ENCODE measurements at places on chromosomes 13 and 19. TPM values are rescaled to one million over a fixed set of nuclear protein-coding genes. Genes with fewer than 3 reads are reported as not detected.

Gene PINLYP
- not detected for total RNA-seq

DNA sequence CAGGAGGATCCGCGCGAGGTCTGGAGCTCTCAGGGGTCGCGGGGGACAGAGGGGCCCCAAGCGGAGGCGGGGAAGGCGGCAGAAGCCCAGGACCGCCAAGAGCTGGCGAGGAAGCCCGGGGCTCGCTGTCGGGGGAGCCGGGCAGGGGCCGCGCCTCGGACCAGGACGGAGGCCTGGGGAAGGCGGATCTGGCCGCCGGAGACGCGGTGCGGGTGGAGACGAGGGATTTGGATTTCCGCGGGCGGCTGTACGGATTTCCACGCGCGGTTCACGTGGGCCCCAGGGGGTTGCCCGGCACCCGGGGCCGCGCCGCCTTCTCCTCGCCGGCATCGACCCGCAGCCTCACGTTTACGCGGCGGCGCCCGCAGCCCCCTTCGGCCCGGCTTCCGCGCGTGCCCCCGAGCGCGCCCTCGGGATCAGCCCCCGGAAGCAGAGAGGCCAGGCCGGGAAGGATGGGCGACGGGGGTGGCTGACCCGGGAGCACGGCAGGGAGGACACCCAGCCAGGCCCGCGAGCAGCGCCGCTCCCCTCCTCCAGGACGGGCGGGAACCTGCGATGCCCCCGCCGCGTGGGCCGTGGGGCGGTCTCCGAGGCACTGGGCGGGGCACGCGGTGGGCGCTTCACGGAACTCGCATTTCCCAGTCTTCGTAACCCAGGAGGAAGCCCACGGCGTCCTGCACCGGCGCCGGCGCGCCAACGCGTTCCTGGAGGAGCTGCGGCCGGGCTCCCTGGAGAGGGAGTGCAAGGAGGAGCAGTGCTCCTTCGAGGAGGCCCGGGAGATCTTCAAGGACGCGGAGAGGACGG is 4.7 kb downstream of the F7 start:
- H3K27me3 ChIP-seq, result no peaks in the 10 kb centered on the region
- no peak overlapping the region for H3K4me3 ChIP-seq
- H3K4me1 ChIP-seq, result peaks cover 24% of the 10 kb centered on the region
- no peaks in the 10 kb centered on the region for H3K36me3 ChIP-seq

DNA sequence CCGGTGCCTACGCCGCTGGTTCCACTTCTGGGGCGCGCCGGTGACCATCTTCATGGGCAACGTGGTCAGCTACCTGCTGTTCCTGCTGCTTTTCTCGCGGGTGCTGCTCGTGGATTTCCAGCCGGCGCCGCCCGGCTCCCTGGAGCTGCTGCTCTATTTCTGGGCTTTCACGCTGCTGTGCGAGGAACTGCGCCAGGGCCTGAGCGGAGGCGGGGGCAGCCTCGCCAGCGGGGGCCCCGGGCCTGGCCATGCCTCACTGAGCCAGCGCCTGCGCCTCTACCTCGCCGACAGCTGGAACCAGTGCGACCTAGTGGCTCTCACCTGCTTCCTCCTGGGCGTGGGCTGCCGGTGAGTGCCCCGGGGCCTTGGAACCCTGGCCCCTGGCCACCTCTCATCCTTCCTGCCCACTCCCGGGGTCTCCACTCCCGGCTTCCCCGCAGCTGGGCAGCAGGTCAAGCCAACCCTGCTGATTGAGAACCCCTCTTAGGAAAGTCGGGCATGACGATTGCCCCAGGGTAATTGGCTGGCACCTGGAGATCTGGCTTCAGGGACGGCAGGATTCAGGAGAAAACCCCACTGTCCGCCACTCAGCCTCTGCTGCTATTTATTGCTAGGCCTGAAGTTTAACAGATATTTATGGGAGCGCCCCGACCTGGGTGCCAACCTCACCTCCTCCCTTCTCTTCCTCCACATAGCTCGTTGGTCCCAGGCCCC is 39.1 kb downstream of the TRPM4 start:
- H3K27ac ChIP-seq, result no peak overlapping the region
- no peaks in the 10 kb centered on the region for H3K36me3 ChIP-seq
- peaks cover 3% of the 10 kb centered on the region for H3K4me1 ChIP-seq

- H3K27ac ChIP-seq, result no peak overlapping the region
- H3K4me3 ChIP-seq, result no peak overlapping the region
- H3K36me3 ChIP-seq, result no peaks in the 10 kb centered on the region
Measured at GRCh38 chr13:72864142-72865011, 82.4 kb downstream of the PIBF1 start.

GRCh38 chr13:79543883-79544282 is 62.9 kb downstream of the NDFIP2 start:
- H3K4me1 ChIP-seq, result 0 out of 2 replicates have a peak, but pooled peaks cover 5% of the 10 kb centered on the region
- no peak for DNase-seq
- no peak overlapping the region for H3K27ac ChIP-seq

DNA sequence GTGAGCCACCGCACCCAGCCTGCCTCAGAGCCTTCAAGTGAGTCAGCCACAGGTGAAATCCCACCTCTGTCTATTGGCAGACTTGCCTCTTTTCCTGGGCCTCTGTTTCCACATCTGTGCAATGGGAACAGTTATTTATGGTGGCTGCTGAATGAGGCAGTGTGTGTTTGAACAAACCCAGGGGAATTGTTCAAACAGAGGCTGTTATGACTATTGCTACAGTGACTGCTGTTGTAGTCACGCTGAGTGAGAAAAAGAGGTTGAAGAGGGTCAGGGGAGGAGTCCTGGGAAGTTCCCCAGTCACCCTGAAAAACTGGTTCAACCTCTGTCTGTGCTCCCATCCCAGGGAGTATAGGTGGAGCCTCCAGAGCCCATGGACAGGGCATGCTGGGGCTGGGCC is at the start of gene CEACAM19:
Gene CEACAM19 (plus strand): TSS at position 83 of the 400 bp plus-strand sequence. CDS start 450 bp downstream, outside the sequence.
- H3K4me3 ChIP-seq, result no peak within 1 kb of the TSS
- H3K4me1 ChIP-seq, result peaks cover 7% of the 10 kb centered on the region
- H3K27me3 ChIP-seq, result no peaks in the 10 kb centered on the region
- H3K36me3 ChIP-seq, result no peaks in the 10 kb centered on the region
- no peak for DNase-seq

- no peak overlapping the region for H3K4me3 ChIP-seq
- no peak for DNase-seq
- no peak overlapping the region for H3K27ac ChIP-seq
- no peaks in the 10 kb centered on the region for H3K4me1 ChIP-seq
Measured at GRCh38 chr19:33553530-33554310, 32.1 kb upstream of the PEPD start.

Gene UBE2M
- 29.5 TPM for total RNA-seq

GRCh38 chr13:101614491-101614890 is 162.0 kb downstream of the ITGBL1 start:
- DNase-seq, result no peak
- H3K4me3 ChIP-seq, result no peak overlapping the region
- no peaks in the 10 kb centered on the region for H3K36me3 ChIP-seq
- no peaks in the 10 kb centered on the region for H3K27me3 ChIP-seq
- no peak overlapping the region for H3K27ac ChIP-seq

- H3K36me3 ChIP-seq, result peaks cover 6% of the 10 kb centered on the region
- H3K27me3 ChIP-seq, result no peaks in the 10 kb centered on the region
- H3K4me1 ChIP-seq, result no peaks in the 10 kb centered on the region
- no peak overlapping the region for H3K4me3 ChIP-seq
- DNase-seq, result peak; percentile 36
- H3K27ac ChIP-seq, result no peak overlapping the region
Measured at GRCh38 chr19:33125929-33126388, 6.0 kb upstream of the WDR88 start.

GRCh38 chr13:61765181-61765742 is 349.6 kb upstream of the PCDH20 start:
- no peak overlapping the region for H3K27ac ChIP-seq
- H3K4me1 ChIP-seq, result no peaks in the 10 kb centered on the region
- no peaks in the 10 kb centered on the region for H3K27me3 ChIP-seq
- H3K36me3 ChIP-seq, result no peaks in the 10 kb centered on the region
- no peak overlapping the region for H3K4me3 ChIP-seq
- DNase-seq, result no peak

GRCh38 chr13:79384022-79384610 is 21.9 kb downstream of the RBM26 start:
- DNase-seq, result peak; percentile 20
- peaks cover 13% of the 10 kb centered on the region for H3K4me1 ChIP-seq
- H3K4me3 ChIP-seq, result no peak overlapping the region
- H3K36me3 ChIP-seq, result no peaks in the 10 kb centered on the region

GRCh38 chr13:47594833-47595232 is 406.2 kb downstream of the SUCLA2 start:
- no peaks in the 10 kb centered on the region for H3K4me1 ChIP-seq
- no peak overlapping the region for H3K4me3 ChIP-seq
- no peak for DNase-seq
- no peak overlapping the region for H3K27ac ChIP-seq
- no peaks in the 10 kb centered on the region for H3K36me3 ChIP-seq

- no peak for DNase-seq
- H3K27ac ChIP-seq, result no peak overlapping the region
- no peak overlapping the region for H3K4me3 ChIP-seq
Measured at GRCh38 chr19:15169541-15170285, 31.1 kb downstream of the NOTCH3 start.

DNA sequence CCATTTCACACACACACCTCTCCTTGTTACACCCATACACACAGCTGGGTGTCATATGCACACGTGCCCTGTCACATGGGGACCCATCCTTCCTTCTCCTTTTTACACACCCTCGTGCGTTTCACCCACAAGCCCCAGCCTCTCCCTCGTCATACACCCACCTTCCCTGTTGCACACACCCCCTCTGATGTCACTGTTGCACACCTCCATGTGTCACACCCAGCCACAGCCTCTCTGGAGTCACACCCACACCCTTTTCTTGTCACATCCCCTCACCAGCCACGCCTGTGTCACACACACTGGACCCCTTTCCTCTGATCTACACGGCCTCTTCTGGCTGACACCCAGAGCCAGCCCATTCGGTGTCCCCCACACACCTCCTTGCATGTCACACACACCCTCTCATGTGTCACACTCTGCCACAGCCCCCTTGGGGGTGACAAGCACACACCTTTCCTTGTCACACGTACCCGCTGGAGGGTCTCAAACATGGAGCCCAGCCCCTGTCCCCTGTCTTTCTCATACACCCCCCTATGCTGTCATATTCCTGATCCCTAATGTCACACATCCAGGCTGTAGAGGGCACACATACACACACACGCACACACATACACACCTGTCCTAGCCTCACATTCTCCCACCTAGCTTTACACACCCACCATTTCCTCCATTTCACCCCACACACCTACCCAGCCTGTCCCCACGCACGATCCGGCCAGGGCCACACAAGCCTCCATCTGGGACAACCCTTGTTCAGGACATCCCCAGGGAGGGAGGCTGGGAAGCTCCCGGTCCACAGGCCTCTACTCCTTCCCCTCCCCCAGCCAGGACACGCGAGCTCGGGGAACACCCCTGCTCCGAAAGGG is 1.4 kb downstream of the NOVA2 start:
- no peak for DNase-seq
- no peak overlapping the region for H3K27ac ChIP-seq
- H3K4me1 ChIP-seq, result no peaks in the 10 kb centered on the region
- H3K27me3 ChIP-seq, result peaks cover 40% of the 10 kb centered on the region

Data from HepG2 (cell line).